ENCODE measurements at places on chromosomes 2 and 18.

- DNase-seq: no peak
These were observed 424.0 kb downstream of the RND3 start for GRCh38 chr2:150063432-150063889.

DNA sequence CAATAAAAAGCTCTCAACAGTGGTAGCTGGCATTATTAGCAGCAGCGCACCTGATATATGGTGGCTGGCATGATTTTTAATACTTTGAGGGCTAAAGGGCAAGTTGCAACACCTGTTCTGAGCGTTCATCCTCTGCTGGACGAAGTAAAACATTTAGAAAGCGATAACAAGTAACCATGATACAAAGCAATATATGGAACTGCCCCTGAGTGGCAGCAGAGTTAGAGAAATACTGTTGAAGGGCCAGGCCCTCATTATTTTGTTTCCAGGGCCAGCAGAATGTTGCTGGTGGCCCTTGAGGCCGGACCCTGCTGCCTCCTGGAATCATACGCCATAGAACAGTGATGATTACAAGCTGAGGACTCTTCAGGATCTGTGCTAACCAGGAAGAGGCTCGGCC lies 47.8 kb downstream of the ARHGEF4 start:
- DNase-seq: no peak

DNA sequence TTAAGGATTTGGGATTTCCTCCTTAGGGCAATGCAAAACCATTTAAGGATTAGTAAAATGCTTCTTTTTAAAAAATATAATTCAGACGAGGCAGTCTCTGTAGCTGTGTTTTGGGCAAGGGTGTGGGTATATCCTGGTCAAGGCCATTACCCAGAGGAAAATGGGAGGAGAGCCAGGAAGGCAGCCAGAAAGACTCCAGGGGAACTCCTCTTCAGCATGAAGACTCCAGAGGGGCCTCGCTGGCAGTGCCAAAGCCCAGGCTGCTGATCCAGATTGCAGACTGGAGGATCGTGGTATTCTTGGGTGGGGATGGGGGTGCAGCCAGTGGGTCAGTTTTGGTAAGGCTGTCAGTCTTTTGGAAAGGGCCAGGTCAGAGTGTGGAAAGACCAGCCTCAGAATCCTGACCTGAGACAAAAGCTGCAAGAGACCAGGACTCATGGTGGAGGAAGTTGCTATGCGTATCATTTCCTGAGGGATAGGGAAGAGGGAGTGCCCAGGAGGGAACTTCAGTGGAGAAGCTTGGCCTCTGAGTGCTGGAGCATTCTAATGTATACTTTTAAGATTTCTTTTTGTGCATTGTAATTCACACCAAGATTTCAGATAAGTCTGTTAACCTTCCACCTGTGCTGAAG lies 20.9 kb upstream of the RAB11FIP5 start:
- DNase-seq: no peak

- no peak for DNase-seq
These were observed 41.6 kb downstream of the DDX1 start for GRCh38 chr2:15633043-15633970.

DNA sequence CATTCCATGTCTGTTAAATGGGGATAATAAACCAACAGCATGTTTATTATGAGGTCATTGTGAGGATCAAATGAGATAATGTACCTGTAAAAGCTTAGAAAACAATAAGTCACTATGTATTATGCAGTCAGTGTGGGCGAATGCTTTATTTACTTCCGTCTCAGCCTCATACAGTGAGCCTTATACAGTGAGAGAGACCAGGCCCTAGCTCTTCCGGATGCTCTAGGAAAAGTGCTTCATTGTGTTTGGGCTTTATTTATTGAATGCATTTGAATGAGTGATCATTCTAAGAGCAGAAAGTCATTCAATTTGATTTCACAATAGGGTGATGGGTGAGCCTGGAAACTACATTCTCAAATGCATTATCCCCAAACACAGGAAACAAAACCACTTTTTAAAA lies 603.9 kb upstream of the FANCL start:
- DNase-seq: no peak

DNA sequence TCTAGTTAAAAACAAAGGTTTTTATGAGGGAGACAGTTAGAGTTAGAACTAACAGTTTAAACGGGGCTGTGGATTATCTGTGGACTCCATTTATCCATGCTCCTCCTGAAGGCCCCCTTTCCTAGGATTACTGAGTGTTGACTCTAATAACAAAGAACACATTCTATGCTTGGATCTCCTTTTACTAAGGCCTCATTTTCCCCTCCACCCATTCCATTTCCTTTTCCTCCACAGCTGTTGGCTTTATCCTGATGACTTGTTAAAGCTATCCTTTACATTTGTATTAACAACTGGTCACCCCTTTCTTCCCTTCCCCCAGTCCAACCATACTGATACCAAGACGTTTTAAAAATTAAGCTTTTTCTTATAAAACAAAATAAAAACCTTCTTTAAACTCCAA lies 220.6 kb downstream of the SRBD1 start:
- DNase-seq: no peak

GRCh38 chr2:196324211-196324610 lies 152.8 kb upstream of the STK17B start:
- no peak for DNase-seq

DNA sequence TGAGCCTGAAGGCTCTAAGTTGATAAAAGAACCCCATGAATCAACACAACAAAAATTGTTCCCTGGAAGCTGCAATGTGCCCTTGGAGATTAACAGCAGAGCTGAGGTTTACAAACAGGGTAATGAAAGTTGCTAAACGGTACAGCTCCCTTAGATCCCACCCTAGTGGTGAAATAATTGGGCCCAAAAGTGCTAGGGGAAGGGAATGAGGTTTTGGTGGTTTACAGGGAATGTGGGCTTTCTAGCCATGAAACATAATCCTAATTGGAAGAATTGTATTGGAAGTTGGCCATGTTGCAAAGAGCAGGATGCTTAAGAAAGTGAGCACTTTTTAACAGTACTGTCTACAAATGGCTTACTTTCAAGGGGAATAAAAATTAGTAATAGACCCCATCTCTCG lies 180.2 kb upstream of the SMIM21 start:
- DNase-seq: no peak

GRCh38 chr2:217283460-217283859 lies 423.6 kb upstream of the TNP1 start:
- DNase-seq: no peak

- DNase-seq: no peak
These were observed 279.1 kb downstream of the ZEB2 start for GRCh38 chr2:144240656-144241339.

DNA sequence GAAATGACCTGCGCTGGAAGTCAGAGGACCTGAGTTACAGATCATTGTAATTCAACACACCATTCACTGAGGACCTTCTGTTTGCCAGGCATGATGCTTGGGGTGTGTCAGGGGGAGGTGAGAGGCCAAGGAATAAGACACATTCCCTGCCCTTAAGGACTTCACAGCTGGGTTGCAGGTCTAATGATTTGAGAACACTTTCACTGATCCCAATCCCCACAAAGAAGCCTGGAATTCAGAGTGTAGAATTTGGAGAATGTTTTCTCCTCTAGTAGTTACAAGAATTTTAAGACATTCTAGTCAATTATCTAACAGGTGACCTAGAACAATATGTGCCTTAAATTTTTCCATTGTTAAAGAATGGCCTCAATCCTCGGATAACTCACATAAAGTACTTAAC lies 322.4 kb downstream of the TNS1 start:
- DNase-seq: no peak

DNA sequence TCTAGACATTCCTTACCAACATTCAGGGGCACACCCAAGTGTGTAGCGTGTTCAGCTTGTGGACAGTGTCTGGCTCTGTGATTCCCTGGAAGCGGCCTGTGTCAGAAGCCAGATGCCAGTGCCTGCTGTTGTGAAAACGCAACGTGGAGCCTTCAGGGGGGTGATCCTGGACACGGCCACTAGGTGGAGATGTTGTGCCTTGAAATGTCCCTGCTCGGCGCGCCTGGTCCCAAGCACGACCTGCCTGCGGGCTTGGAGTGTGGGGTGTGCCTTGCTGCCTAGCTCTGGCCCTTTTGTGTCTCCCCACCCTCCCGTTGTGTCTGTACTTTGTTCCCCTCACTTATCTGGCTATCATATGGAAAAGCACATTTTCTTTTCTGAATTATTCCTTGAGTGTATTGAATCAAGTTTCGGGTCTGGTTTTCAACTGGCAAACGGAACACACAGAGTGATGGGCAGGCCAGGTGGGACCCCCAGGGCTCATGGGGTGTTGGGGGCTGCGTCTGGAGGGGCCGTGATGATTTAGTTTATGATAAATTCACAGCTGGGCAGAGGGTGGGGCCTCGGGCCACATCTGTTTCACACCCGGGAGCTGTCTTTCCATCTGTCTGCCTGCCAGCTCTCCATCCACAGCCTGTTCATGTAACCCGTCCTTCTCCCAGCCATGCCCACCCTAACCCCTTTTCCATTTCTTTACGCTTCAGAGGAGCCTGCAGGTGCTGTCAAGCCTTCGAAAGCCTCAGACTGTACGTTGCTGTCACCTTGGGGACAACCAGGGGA lies 95.5 kb downstream of the DYSF start:
- DNase-seq: peak; percentile 81

DNA sequence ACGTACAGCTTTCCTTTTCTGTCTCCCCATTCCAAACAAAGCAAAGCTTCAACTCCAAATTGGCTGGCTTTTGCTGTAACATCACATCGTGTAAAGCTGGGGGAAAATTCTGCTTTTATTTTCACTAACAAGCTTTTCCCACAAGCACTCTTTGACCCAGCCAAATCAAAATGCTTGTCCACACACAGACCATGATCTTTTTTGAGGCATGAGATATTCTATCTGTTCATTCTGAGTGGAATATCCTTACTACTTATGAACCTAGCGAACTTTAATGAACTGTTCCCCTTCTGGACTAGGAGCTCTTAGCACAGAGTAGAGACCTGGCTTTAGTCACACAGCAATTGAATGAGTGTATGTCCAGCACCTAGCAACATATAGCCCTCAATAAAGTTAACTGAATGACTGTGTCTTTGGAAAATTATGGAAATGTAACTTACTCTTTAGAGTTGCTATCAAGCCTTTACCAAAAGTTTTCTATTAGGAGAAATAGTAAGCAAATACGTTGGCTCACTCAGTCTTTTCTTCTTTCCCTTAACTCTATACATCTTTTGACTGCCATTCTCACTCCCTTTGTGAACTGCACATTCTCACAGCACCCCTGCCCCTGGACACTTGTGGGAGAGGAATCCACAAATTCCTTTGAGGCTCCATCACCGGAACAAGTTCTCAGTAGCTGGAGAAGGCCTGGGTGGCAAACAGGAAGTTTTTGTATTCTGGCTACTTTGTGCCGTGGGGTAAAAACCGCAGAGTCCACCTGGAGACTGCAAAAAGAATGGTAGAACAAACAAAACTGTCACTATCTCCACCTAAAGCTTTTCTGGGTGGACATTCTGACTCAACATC lies 1.3 kb upstream of the UBE2E3 start:
- DNase-seq: no peak

DNA sequence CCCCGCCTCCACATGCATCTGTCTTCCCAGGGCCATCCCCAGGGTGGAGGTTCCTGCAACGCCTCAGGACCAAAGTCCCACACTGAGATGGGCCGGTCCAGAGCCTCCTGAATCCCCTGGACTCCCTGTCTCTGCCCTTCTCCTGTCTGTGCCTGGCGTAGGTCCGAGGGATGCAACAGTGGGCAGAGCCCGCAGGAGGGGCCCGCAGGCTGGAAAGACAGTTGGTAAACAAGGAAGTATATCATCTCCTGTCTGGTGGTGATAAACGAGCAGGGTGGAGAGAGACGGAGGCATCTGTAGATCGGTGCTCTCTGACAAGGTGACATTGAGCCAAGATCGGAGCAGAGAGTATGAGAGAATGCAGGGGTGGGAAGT lies 72.6 kb upstream of the RAB6C start:
- DNase-seq: no peak

GRCh38 chr18:7662866-7663265 lies 95.8 kb downstream of the PTPRM start:
- no peak for DNase-seq

DNA sequence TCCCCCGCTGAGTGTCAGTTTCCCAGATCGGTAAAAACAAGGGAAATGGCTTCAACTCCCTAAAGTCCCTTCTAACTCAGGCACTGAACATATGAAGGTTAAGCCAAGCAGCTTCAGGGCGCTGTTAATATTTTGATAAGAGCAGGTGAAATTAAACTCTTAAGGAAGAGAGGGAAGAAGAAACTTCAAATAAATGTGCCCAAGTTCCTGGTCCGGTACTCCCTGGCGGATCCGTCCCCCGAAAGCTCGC lies 564 bp downstream of the TRABD2A start:
- no peak for DNase-seq

Measured in ecto neural progenitor cell (in vitro differentiated cells).